T1000 (cell line): ENCODE measurements at places on chromosomes 5 and 9.

DNA sequence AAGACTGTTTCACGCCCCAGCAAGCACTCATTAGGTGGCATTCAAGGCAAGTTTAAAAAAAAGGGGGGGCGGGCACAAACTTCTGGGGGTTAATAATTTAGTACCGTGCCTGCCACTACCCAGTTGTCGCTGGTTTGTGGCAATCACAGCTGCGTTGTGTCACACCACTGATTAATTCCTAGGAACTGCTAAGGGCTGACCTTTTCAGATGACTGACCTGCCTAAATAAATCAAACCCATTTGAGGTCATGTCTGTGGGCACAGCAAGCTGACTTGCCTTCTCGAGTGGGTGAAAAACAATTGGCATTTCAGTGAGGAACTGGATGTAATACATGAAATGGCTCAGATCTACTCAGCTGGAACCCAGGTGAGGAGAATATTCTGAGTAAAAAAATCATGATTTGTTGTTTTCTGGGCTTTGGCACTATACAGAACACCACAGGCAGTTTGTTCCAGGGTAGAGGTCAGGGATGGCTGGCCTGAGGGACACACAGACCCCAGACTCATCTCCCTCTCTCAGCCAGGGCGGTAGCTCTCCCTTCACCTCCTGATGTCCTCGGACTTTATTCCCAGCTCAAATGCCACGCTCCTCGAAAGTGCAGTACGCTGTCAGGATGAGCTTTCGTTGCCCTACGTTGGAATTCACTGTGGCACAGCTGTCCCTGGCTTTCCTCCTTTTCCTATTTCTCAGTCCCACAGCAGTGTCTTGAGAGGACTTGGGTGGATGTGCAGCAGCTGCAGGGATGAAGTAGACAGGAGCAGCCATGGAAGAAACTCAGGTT lies 15.5 kb upstream of the MGAT1 start:
- no peak for DNase-seq

GRCh38 chr9:9437641-9438040 lies 1175.2 kb downstream of the PTPRD start:
- DNase-seq = no peak

GRCh38 chr9:133139246-133140173 lies 18.5 kb upstream of the RALGDS start:
- DNase-seq = no peak

GRCh38 chr9:29069376-29069775 lies 1496.1 kb upstream of the C9orf72 start:
- no peak for DNase-seq

- DNase-seq = no peak
Measured at GRCh38 chr5:135134691-135135381, 100.8 kb upstream of the PITX1 start.

DNA sequence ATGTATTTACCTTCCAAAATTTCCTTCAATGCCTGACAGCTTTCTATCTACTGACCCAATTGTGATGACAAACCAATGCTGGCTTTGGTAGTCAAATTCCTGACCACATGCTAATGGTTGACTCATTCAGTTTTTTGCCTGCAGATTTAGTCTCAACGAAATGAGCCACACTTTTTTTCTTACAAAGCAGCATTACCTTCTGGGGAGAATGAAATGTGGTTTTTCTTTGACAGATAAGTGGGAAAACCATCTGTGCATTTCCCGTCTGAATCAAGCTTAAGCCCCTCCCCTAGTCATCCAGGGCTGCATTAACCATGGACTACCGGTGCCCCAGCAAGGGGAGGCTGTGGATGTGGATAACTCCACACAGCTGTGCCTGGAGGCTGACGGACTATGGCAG lies 99.6 kb upstream of the TAF11L2 start:
- DNase-seq = no peak

GRCh38 chr9:37239224-37239859 lies 119.0 kb downstream of the ZCCHC7 start:
- DNase-seq = no peak

DNA sequence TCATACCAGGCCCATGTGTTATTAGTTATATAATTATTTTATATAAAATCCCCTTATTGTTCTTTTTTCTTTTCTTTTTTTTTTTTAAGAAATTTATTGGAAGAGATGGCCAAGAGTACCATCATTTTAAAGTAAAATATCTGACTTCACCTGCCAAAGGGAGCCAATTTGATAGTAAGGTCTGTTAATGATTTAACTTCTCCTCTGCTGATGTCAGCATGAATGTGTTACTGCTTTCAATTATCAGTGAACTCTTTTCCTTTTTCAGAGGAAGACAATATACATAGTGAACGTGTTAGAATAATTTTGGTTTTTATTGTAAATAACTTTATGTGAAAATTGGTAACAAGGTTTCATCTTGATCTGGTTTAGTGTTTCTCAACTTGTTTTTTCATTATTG lies 409.6 kb downstream of the SH3GL2 start:
- no peak for DNase-seq

DNA sequence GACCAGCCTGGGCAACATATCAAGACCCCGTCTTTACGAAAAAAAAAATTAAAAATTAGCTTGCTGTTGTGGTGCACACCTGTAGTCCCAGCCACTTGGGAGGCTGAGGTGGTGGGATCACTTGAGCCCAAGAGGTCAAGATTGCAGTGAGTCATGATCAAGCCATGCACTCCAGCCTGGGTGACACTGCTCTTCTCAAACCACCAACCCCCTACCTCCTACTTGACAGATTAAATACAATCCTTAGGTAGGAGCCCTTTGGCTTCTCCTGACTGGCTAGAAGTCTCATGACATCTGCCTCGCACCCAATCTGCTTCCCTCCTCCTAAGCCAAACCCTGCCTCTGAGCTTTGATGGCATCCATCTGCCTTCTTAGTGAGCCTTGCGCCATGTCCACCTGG lies 11.6 kb upstream of the FBP1 start:
- no peak for DNase-seq

GRCh38 chr5:177552839-177553455 lies 1.4 kb downstream of the FAM193B start:
- no peak for DNase-seq

GRCh38 chr5:59079622-59080620 lies 497.0 kb downstream of the RAB3C start:
- DNase-seq = no peak

DNA sequence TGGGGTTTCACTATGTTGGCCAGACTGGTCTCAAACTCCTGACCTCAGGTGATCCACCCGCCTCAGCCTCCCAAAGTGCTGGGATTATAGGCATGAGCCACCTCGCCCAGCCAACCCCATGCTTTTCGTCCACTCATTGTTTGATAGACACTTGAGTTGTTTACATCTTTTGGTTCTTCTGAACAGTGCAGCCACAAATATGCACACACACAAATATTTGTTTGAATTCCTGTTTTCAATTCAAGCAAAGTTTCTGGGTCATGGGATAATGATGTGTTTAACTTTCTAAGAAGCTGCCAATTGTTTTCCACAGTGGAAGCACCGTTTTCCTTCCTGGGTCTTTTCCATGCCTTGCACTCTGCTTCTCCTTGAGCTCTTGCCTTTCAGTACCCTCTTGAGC lies 6.8 kb upstream of the PAEP start:
- DNase-seq = no peak

DNA sequence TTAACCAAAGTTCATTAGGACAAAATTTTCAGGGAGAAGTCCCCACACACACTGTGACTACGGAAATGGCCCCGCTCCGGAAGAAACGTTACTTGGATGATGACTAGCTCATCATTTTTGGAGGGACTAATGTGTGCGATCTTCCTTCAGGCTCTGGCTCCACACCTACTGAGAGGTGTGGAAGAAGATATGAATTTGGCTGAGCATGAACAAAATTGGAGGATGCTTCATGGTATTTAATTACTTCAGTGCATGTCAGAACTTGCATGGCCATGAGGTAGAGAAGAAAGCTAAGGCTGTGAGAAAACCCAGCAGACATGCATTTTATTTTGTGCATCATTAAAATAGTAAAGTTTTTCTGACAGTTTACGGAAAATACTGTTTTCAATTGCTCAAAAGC lies 202.1 kb upstream of the TLE4 start:
- no peak for DNase-seq

- DNase-seq = no peak
Measured at GRCh38 chr5:80930940-80931339, 29.2 kb upstream of the RASGRF2 start.

DNA sequence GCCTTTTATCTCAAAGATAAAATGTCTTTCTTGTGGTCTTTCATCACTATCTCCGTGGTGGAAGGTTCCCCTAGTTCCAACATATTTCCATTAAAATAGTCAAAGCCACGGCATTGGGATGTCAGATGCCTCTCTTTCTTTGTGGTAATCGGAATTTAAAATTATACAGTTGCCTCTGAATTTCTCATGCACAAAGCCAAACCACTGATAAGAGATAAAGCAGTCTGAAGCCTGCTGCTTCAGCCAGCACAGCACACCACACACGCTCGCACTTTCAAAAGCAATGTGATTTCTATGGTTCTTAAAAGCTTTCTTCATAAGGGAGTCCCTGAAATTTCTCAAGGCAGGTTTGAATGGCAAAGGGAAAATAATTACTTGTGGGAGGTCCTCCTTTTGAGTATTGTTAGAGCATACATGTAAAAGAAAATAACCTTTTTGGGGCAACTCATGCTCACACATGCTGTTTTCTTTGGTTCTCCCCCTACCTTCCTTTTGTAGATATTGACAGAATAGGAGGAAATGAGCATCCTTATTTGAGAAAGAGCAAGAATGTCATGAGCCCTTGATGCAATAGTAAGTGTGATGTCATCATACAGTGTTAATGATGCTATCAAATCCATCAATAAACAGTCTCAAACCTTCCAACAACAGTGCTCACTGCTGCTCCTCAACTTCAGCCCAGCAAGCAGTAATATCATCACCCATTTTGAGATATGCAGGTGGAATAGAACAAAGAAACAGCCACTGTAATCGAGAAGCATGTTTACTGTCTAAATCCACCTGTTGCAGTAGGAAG lies 85.7 kb upstream of the PPP1R2B start:
- DNase-seq = no peak

- DNase-seq = no peak
Measured at GRCh38 chr5:112097768-112098167, 321.3 kb downstream of the EPB41L4A start.

DNA sequence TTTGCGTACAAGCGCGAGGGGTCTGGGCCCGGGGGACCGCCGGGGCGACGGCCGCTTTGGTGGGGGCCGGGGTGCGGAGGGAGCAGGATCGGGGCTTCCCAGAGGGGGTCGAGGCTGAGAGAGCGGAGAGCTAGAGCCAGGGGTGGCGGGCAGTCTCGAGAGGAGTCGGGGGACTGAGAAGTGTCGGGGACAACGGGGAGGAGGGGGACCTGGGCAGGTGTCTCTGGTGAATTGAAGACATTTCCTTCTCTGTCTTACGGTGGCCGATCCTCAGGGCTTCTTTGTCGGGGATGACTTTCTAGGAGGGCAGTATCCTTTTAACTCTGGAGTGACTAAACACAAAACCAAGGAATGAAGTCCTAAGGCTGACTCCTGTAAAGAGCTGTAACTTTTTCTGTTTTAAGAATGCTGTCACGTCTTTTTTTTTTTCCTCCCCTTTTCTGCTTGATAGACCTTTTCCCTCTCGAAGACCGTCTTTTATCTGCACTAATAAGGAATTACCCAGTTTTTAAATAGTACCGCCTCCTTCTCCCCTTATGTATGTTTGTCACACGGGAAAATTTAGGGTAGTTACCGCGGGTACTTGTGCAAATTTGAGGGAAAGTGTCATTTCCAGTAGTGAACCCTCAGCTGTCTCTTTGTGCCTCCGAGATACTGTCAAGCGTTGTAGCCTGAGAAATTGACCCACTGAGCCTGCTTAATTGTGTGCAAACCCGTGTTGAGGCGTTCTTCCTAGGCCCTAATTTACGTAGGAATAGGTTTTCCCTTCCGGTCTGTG lies 822 bp downstream of the DENND4C start:
- DNase-seq = no peak

DNA sequence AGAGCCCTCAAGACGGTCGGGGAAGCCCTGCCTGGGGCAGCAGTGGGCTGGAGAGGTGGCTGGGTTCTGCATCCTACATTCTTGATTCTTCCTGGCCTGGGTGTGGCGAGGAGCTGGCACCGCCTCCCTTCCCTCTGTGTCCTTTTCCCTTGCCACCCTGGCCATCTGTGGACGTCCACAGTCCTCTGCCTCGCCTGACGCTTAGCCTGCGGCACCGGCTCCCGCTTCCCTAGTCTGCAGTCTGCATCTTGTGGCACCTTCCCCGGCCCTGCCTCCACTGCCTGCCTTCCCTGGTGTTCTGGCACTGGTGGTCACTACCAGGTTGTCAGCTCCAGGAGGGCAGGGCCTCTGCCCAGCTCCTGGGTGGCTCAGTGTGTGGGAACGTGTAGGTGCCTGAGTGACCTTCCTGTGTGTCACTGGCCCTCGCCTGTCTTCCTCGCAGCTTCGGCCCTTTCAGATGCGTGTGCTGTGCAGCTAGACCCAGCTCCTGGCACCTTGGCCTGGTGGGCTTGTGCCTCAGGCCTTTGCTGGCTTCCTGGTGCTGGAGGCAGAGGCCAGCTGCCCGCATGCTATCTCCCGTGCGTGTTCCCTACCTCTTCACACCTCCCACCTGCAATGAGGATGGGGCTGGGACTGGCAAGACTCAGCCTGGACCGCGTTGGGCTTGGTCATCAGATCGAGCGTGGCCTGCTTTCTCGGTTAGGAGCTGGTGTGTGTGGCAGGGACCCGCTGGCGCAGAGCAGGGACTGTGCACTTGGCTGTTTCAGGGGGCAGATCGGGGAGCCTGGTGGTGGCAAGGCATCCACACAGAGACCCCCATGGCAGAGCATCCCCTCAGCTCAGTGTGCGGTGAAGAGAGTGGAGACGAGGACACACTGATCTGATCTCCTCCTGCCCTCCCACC lies 20.9 kb downstream of the TRAF2 start:
- DNase-seq = no peak

DNA sequence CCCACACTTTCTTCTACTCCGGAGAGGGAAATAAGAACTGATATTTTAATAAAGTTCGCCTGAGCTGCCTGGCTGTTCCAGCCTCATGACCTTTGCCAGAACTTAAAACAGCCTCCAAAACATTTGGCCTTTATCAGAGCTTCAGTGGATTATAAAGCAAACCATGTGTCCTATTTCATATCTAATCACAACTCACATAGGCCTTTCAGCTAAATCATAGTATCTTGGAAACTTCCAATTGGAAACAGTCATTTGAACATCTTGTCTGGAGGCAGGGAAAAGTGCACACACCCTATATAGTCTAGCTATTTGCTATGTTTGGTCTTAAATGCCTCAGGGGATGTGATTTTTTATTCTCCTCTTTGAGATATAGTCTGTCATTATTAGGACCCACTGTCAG lies 46.0 kb upstream of the FREM1 start:
- no peak for DNase-seq

DNA sequence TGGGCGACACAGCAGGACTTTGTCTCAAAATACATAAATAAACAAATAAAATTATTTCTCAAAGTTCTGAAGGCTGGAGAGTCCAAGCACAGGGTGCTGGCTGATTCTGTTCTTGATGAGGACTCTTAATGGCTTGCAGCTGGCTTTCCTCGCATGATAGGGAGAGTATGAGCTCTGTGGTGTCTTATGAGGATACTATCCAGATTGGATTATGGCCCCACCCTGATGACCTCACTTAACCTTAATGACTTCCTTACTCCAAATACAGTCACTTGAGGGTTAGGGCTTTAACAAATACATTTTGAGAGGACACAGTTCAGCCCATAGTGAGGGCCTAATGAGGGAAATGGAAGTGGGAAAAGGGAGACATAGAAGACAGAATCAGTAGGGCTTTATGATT lies 87.7 kb downstream of the FOCAD start:
- no peak for DNase-seq

- DNase-seq = no peak
Measured at GRCh38 chr5:31952067-31952466, 222.1 kb downstream of the GOLPH3 start.
